SW480 (cell line): ENCODE measurements at places on chromosomes 4 and X.
A peak's percentile ranks its signal among the peaks of the same experiment; 100 is the strongest.

GRCh38 chr4:6647169-6647568 lies 6.7 kb downstream of the MRFAP1 start:
- no peak for DNase-seq

GRCh38 chr4:152063621-152064240 lies 302.9 kb upstream of the GATB start:
- peak; percentile 38 for DNase-seq

DNA sequence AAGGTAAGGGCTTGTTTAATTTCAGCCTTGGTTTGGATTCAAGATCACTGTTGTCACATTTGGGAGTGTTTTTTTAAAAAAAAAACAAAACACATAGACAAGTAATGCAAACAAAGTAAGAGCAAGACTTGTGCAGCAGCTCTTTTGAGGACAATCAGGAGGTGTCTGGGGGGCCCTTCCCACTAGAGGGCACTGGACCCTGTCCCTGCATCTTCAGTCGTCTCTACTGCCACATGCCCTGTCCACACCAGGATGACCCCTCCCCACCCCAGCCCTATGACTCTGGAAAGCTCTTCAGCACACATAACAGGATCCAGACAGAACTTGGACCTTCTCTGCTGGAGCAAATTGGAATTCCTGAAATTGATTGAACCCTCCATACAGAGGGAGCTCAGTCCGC lies 71.0 kb downstream of the USP46 start:
- DNase-seq: peak; percentile 13

- no peak for DNase-seq
Observed at GRCh38 chr4:77147079-77147782, 9.8 kb upstream of the CCNG2 start.

DNA sequence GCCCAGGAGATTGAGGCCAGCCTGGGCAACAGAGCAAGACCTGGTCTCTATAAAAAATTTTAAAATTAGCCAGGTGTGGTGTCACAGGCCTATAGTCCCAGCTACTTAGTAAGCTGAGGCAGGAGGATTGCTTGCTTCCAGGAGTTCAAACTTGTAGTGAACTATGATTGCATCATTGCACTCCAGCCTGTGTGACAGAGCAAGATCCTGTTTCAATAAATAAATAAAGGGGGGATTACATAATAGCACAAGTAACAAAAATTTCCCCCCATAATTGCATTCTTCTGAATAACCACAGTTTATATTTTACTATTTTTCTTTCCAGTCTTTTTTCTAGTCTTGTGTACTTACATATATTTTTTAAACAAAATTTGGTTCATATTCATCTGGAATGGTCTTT lies 135.6 kb downstream of the CHIC2 start:
- no peak for DNase-seq

DNA sequence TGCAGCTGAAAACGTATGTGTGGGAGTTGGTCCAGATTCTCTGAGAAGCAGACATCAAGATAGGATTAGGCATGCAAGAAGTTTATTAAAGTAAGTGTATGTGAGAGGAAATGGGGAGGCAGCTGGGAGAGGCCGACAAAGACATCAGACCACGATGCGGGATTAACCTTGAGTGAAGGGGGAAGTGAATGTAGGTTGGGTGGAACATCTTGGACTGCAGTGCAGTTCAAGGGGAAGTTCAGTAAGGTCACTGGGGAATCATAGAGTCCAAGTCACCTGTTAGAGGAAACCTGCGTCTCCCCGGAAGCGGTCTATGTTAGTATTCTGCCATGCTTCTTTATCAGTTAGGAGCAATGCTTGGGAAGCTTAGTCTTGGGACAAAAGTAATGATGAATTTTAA lies 22.0 kb downstream of the CXCL8 start:
- DNase-seq: no peak

GRCh38 chr4:132001542-132001941 lies 1147.6 kb upstream of the PCDH10 start:
- DNase-seq: no peak

DNA sequence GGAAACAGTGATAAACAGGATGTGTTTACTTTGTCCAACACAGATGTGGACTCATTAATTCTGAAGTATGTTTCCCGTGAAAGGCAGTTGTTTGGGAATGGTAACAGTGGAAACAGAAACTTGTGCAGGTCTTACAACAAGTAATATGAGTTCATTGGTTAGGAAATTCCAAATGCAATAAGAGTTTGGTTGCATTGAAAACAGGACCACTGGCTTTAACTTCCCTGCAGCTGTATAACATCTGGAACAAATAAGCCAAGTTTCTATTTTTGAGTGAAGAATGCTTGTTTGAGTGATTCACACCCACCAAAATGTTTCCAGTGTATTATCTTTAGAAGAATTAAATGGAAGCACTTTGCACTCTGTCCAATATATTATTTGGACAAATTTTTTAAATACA lies 82.4 kb upstream of the BMP3 start:
- DNase-seq: no peak

DNA sequence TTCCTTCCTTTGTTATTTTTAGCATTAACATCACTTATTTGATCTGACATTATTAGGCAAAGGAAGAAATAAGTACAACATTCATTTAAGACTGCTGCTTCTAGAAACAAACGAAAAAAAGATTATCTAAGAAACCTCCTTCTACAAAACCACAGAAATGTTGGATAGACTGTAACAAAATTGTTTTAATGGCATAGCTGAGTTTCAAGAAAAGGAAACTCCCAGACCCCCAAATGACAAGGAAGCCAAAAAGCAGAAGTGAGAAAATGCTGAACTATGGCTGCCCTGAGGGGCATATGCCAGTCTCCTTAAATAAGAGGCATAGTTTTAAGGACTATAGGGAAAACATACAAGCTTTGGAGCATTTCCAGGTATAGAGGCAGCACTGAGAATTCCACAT lies 1431.6 kb upstream of the TENM3 start:
- no peak for DNase-seq

- peak; percentile 4 for DNase-seq
Observed at GRCh38 chr4:102836596-102836995, 9.2 kb upstream of the UBE2D3 start.

DNA sequence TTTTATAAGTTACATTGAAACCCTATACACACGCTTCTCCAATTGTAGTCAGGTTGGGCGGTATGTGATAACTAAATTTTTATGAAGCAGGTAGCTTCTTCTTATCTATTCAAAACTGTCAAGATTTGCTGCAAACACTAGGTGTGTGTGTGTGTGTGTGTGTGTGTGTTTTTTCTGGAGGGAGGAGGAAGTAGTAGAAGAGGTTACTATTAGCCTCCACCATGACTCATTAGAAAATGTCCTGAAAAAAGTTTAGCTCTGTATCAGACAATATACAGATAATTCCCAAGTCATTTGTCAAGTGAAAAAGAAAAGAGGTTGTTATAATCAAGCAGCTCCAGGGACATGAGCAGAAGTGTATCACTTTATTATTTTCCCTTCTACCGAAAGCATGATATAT lies 33.9 kb downstream of the PCDH7 start:
- no peak for DNase-seq
